ENCODE measurements at places on chromosomes 11 and 22. TPM values are rescaled to one million over a fixed set of nuclear protein-coding genes. Genes with fewer than 3 reads are reported as not detected.

DNA sequence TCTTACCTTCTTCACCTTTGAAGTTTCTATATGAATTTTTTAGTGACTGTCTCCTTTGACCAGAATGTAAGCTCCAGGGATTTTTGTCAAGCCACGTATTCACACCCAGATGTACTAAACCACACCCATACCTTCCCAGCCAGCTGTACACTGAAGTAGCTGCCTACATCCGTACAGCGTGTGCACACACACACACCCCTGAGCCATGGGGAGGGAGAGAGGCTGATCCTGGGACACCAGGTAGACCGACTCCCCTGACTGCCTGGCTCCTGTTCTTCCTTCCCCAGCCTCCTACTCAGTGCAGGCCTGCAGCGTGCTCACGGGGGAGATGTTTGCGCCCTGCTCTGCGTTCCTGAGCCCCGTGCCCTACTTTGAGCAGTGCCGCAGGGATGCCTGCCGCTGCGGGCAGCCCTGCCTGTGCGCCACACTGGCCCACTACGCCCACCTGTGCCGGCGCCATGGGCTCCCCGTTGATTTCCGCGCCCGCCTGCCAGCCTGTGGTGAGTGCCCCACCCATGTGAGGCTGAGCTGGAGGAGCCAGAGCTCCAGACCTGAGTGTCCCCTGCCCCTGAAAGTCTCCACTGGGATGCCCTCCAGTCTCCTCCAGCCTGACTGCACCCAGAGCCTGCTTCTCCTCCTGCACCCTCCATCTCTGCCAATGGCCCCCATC is 25.9 kb downstream of the OTOG start:
- no peak for DNase-seq

- no peak for DNase-seq
Observed at GRCh38 chr11:117993988-117994745, 8.0 kb downstream of the IL10RA start.

DNA sequence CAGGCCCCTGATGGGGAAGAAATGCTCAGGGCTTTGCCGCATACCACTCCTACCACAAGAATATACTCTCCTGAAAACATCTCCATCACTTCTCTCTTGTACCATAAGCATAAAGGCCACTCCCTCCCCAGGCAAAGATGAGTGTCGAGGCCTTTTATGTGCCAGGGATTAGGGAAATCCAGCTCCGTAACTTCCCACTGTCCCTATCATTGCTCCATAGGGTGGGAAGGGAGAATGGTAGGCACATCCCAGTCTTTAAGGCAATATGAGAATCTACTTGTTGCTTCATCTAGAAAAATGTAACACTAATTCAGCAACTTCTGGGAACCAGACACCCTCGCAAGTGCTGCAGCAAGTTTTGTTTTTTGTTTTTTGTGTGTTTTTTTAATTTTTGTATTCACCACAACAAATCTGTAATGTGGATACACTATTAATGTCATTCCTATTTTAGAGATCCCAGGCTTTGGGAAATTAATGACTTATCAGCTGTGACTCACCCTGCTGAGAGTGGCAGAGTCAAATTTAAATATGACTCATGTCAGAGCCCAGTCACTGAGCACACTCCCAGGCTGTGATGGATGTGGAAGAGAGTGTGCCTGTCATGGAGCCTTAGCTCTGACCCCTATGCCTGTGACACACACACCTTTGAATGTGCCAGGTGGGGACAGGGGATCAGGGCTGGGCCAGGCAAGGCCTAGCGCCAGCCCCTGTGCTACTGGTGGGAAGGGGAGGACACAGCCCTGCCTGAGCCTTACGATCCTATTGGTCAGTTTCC is 23.4 kb downstream of the PANX1 start:
- no peak for DNase-seq

- DNase-seq: no peak
Observed at GRCh38 chr11:96272529-96273222, 70.3 kb downstream of the MAML2 start.

DNA sequence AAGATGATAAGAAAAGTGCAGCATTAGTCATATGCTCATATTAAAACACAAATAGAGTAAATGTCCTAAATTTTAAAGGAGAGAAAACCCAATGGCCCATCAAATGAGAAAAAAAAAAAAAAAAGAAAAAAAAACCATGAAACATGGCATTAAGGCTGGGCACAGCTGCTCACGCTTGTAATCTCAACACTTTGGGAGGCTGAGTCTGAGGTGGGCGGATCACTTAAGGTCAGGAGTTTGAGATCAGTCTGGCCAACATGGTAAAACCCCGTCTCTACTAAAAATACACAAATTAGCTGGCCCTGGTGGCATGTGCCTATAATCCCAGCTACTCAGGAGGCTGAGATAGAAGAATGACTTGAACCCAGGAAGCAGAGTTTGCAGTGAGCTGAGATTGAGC is 515.5 kb upstream of the ANO3 start:
- no peak for DNase-seq

- no peak for DNase-seq
Observed at GRCh38 chr22:25942856-25943411, 200.9 kb downstream of the MYO18B start.

- no peak for DNase-seq
Observed at GRCh38 chr11:61682906-61683675, 2.9 kb downstream of the DAGLA start.

GRCh38 chr11:59966201-59966600 is 2.4 kb downstream of the OOSP4A start:
- DNase-seq: no peak

- no peak for DNase-seq
Observed at GRCh38 chr11:9530020-9530621, 43.3 kb upstream of the WEE1 start.

DNA sequence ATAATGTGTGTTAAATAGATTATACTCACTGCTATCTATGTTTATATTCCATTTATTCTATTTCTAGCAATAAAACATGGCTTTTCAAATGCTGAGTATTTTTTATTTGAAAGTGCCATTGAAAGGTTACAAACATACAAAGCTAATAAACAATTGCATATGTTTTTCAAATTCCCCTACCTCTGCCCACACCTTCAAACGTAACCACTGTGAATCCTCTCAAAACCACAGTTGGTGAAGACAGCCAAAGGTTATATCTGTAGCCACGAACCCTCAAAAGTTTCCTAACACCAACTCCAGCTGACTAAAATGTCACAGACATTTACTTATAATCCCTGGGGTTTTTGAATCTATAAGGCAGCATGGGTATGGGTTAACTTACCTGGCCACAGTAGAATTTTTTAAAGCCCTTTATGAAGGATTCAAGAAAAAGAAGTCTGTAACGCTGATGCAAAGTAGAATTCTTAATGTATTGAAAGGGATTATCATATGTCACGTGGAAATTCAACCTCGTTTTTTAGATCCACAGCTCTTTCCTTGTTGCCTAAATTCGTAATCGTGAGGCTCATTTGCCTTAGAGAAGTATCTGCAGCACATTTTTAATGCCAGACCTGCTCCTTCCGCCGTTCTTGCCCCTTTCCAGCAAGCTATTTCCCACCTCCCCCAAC is 122.5 kb upstream of the ZC3H12C start:
- DNase-seq: peak; percentile 38

- no peak for DNase-seq
Observed at GRCh38 chr22:24059793-24060192, 48.7 kb downstream of the CABIN1 start.

GRCh38 chr11:131746201-131746600 is 375.8 kb downstream of the NTM start:
- no peak for DNase-seq

DNA sequence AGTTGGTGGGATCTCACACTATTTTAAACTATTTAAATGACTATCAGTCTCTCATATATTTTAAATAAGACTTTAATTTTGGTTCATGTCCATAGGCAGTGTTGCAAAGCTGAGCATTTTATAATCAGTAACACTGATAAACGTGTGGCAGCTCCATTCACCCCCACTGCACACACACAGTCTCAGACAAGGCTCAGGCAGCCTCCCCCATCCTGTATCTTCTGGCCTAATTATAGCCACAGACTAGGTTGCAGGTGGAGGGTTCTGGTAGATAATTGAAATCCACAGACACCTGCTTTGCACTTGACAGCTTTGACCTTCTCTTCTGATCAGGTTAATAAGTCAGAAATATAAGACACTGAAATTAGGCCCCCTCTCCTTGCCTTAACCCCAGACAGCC is 118.5 kb upstream of the LDLRAD3 start:
- DNase-seq: no peak

PRODH gene
- total RNA-seq: 0.25 TPM

CALCB gene
- 0.89 TPM for total RNA-seq

SGSM1 gene
- total RNA-seq: 0.15 TPM

KCTD21 gene
- 8.9 TPM for total RNA-seq

APOA5 gene
- not detected for total RNA-seq

LARGE1 gene
- 0.40 TPM for total RNA-seq

PRG3 gene
- not detected for total RNA-seq

All from activated CD4-positive, alpha-beta T cell treated with anti-CD3 and anti-CD28 coated beads, Interleukin-2, amount 10 ng/mL, durations not matched to agents 7 days and 5 days (primary cell).